ENCODE measurements at places on chromosomes 16 and 17.

DNA sequence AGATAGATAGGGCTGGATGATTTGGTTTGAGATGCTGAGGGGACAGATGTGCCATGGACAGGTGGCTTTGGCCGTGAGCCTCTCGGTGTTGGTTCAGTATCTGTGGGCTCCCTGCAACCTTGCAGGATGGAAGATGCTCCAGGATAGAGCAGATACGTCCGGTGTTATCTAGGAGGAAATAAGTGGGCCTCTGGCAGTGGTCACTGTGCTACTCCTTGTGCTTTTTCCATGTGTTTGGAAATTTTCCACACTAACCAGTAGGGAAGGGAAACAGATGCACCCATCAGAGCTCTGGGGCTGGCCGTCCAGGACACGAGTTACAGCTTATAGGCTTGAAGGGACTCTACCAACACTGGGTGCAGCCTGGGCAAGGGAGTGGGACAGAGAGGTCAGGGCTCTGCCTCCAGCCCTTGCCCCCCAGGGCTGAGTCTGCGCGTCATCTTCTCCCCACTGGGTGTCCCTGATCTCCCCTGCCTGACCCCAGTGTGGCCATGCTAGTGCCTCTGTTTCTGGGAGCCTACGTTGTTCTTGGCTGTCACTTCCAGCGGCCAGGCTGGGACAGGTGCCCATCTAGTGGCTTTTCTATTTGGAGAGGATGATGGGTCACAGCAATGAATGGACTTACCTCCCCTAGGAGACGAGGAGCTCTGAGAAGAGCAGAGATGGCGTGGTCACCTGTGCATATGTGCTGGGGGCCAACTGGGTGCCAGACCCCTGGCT lies 166.9 kb downstream of the SEC14L1 start:
- no peak for DNase-seq

GRCh38 chr17:47660064-47660492 lies 10.4 kb downstream of the KPNB1 start:
- no peak for DNase-seq

- no peak for DNase-seq
Measured at GRCh38 chr16:50769-51591, 2.4 kb downstream of the POLR3K start.

GRCh38 chr17:18950944-18951905 lies 740 bp upstream of the SLC5A10 start:
- DNase-seq = peak; percentile 32

- no peak for DNase-seq
Measured at GRCh38 chr17:17035920-17036523, 6.2 kb upstream of the MPRIP start.

DNA sequence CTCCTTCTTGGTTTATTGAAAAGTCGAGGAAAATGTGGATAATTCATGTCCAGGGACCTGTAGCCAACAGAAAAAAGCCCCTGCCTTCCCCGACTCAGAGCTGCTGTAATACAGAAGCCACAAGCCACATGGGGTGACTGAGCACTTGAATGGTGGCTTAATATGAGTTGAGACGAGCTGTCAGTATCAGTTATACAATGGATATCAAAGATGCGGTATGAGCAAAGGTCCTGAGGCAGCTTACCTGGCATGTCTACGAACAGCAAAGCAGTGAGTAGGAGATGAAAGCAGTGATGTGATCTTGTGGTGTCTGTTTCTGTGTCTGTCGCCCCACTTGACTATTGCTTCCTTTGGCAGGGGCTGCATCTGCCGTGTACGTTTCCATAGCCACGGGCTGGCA lies 12.2 kb upstream of the RMI2 start:
- no peak for DNase-seq

DNA sequence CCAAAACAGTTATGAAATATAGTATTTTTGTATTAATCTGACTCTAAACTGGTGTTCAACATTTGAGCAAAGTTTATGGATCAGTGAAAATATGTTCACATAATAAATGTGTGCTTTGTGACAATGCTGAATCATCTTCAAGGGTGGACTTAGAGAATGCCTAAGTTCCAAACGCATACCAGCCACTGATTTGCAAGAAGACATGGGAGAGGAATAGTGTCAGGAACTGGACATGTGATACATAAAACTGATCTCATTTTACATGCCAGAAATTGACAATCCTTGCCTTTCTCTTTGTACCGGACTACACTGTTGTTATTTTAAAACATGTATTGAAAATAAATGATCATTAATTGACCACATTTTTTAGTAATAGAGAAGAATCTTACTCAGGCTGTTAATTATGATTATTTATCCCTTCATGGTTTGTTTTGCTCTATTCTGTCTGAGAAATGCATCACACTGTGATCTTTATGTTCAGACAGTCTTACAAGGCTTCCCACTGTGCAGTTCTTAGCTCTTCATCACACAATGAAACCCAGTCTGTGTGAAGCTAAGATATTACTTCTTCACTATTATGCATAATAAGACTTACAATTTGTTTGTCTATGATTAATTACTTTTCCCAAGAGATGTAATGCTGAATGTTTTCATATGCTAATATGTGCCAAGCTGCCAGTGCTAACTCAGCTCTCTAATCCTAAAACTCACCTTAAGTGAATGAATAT lies 1180.6 kb upstream of the CDH8 start:
- DNase-seq = no peak

DNA sequence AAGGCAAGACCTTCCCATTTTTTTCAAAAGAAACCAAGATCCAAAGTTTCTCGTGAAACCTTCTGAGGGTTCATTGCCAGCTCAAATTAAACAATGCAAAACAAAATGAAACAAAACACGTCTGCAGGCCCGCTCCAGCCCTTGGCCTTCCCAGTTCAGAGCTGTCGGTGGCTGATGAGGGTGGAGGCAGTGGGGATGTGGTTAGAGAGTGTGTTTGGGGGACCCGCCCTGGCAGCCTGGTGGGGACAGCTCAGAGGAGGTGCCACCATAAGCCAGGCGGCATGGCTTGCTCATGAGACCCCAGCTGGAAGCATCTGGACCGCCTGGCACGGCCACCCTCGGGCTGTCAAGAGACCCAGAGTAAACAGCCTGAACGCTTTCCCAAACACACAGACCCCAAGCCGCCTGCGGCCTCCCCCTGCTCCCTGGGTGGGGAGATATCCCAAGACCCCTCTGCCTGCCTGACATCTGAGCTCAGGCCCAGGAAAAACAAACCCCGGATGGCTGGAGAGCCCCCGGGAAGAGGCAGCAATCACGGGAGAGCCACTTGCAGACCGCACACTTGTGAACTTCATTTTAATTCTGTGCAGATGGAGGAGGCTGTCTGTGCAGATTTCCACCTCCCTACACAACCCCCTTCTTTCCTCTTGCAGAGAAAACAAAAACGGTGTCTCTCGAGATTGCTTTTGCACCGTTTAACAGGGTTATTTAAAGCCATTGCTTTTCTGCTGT lies 35.4 kb upstream of the LITAF start:
- DNase-seq = no peak

DNA sequence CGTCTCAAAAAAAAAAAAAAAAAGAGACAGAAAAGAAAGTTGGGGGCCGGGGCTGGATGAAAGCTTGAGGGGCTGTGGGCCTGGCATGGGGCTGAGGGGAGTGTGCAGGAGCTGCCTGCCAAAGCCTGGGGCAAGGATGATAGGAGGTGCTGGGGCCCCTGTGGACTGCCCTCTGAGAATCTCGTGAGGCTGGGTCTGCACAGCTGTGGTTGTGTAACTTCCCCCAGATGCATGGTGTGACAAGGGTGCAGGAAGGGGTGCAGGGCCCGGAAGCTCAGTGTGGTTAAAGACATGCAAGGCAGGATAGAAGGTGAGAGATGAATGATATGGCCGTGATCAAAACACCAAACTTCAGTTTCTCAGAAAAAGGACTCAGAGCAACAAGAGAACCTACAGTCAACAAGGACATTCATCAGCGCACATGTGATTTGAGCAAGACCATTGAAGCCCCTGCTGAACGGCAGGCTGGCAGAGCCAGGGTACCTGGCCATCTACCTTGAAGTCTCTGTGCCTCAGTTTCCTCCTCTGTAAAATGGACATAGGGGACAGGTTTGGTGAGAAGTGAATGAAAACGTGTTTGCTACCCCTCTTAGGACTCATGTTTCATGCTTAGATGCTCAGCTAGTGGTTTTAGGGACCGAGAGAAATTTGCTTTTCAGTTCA lies 9.6 kb downstream of the IL32 start:
- no peak for DNase-seq

- DNase-seq = no peak
Measured at GRCh38 chr16:4309833-4310266, 6.0 kb upstream of the GLIS2 start.

DNA sequence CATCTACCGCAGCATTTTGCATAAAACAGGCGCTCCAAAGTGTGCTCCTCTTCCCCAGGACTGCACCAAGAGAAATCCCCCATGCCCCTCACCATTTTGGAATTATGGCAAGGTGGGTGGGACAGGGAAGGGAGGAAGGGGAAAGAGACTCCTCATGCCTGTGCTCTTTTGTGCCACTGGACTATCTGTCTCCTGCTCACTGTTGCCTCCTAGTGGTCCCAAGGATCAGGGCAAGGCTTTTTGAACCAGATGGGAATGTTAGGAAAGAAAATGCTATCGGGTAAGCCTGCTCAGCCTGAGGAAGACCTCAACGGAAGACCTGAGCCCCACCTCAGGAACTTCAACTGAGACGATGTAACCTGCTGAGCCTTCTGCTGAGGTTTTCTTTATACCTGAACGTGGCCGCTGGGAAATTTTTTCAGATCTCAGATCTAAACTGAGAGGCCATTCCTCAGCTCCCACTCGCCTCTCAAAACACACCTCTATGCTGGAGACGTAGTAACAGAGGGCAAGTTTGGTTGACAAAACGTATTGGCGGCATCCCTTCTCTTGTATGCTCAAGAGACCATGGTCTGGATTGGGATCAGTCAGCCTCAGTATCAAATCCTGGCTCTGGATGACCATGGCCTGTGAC lies 58.3 kb downstream of the SPACA3 start:
- DNase-seq = no peak
